M059J (cell line): ENCODE measurements at places on chromosomes 5 and 9. TPM values are rescaled to one million over a fixed set of nuclear protein-coding genes. Genes with fewer than 3 reads are reported as not detected.

Gene SIMC1
- 10.2 and 13.5 TPM in 2 replicates for total RNA-seq

Gene SLC25A48
- not detected in 2 replicates for total RNA-seq

Gene FBXO38
- total RNA-seq = 32.7 and 38.7 TPM in 2 replicates

Gene CAVIN4
- 0.37 and 0.59 TPM in 2 replicates for total RNA-seq

Gene FYB1
- 0.05 TPM in 1 of 2 replicates, not detected in the other for total RNA-seq

Gene CD72
- total RNA-seq = 0.05 and 4.1 TPM in 2 replicates

Gene FGF10
- not detected in 2 replicates for total RNA-seq

Gene KIF4B
- total RNA-seq = 0.07 and 0.10 TPM in 2 replicates

Gene LYRM7
- total RNA-seq = 4.2 and 8.4 TPM in 2 replicates
